Amniotic stem cell (primary cell): ENCODE measurements at places on chromosomes 13 and 19.

DNA sequence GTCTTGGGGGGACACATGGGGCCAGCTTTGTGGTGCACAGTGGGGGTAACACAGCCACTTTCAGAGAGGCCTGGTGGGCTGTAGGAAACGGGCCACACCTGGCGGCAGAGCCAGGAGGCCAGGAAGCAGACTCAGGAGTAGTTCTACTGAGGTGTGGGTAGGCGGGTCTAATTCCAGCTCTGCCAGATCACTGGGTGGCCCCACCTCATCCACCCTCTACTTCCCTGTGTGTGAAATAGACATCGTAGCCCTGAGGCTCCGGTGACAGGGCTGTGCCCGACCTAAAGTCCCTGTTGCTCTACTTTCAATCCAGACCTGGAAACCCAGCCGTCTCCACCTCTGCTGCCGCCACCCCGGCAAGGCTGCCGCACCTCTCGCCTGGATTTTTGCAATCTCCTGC lies 4.0 kb downstream of the NKPD1 start:
- DNase-seq = no peak

- DNase-seq = no peak
Measured at GRCh38 chr13:106276876-106277275, 258.6 kb downstream of the EFNB2 start.

GRCh38 chr13:61086087-61086486 lies 329.6 kb downstream of the PCDH20 start:
- DNase-seq = peak; percentile 7

DNA sequence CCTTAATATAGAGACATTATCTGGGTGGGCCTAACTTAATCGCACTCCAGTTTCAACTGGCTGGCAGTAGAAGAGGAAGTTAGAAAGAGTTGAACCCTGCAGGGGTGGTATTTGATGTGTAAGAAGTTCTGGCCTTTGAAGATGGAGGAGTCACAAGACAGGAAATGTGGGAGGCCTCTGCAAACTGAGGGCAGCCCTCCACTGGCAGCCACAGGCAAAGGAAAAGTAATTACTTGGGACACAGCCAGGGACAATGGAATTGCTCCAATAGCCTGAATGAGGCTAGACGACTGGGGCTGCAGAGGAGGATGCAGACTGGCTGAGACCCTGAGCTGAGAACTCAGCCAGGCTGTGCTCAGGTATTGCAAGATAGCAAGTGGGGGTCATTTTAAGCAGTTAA lies 703.3 kb upstream of the ARGLU1 start:
- no peak for DNase-seq

GRCh38 chr13:25232937-25233515 lies 54.3 kb downstream of the MTMR6 start:
- no peak for DNase-seq

DNA sequence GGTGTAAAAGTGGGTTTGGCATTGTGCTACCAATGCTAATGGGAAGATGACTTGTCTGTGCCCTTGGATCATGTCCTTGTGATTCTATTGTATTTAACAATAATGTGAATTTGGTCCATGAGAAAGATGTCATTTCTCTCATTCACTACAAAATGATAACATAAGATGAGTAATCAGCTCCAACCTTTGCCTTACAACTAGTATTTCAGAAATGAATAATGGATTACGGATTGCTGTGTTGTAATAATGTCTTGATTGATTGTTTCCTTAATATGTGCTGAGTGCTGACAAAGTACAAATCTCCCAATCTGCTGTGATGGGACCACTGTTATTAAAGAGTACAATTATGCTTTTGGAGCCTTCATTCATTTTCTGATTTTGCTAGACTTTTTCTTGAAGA lies 375.0 kb downstream of the PCDH9 start:
- DNase-seq = no peak

GRCh38 chr13:96730676-96731075 lies 263.6 kb downstream of the OXGR1 start:
- DNase-seq = no peak

GRCh38 chr13:96551546-96551945 lies 442.7 kb downstream of the OXGR1 start:
- DNase-seq = no peak

- peak; percentile 12 for DNase-seq
Measured at GRCh38 chr13:35964863-35965180, 166.4 kb downstream of the DCLK1 start.

DNA sequence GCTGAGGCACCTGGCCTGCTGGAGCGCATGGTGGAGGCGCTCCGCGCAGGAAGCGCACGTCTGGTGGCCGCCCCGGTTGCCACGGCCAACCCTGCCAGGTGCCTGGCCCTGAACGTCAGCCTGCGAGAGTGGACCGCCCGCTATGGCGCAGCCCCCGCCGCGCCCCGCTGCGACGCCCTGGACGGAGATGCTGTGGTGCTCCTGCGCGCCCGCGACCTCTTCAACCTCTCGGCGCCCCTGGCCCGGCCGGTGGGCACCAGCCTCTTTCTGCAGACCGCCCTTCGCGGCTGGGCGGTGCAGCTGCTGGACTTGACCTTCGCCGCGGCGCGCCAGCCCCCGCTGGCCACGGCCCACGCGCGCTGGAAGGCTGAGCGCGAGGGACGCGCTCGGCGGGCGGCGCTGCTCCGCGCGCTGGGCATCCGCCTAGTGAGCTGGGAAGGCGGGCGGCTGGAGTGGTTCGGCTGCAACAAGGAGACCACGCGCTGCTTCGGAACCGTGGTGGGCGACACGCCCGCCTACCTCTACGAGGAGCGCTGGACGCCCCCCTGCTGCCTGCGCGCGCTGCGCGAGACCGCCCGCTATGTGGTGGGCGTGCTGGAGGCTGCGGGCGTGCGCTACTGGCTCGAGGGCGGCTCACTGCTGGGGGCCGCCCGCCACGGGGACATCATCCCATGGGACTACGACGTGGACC lies 9.7 kb upstream of the STRN4 start:
- DNase-seq = no peak

DNA sequence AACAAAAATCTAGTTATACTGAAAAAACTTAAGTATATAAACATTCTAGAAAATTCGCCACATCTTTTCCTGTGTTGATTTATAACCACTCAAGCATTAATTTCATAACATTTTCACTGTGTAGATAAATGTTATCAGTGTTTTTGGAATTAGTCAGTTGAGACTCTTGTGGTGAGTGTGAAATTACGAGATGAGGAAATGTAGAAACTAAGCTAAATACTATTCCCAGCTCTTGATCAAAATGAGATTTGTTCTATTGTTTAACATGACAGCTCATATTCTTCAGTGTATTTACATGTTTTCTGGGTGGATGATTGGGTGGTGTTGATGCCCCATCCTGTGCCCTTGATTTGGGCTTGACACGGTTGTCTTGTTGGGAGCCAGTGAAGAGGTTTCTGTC lies 406.8 kb downstream of the DACH1 start:
- no peak for DNase-seq

- no peak for DNase-seq
Measured at GRCh38 chr19:34676697-34677385, at the start of gene SCGB2B2. SCGB2B2 (minus strand) TSS chr19:34677159; CDS start chr19:34594563, 82,596 bp downstream.

- DNase-seq = no peak
Measured at GRCh38 chr19:33904681-33905080, 108.0 kb downstream of the KCTD15 start.

GRCh38 chr13:39016787-39017186 lies 21.1 kb downstream of the PROSER1 start:
- DNase-seq = no peak

DNA sequence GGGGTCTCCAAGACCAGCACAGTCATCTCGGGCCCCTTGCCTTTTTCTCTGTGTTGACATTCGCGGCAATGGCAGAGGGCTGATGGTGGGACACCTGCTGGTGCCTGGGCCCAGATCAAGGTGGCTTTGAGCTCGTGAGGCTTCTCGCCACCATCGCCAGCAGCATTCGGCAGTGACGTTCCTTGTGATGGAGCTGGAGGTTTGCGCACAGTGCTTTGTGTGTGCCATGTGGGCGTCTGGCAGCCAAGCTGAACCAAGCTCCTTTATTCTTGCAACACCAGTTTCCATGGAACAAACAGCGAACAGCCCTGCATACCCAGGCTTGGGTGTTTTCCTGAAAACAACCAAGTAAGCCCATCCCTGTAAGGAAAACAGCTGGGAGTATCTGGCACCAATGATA lies 9.1 kb upstream of the TMEM255B start:
- no peak for DNase-seq

GRCh38 chr19:15869109-15869555 lies 28.7 kb downstream of the CYP4F2 start:
- no peak for DNase-seq

- no peak for DNase-seq
Measured at GRCh38 chr19:1591421-1592023, 1.1 kb downstream of the MBD3 start.

DNA sequence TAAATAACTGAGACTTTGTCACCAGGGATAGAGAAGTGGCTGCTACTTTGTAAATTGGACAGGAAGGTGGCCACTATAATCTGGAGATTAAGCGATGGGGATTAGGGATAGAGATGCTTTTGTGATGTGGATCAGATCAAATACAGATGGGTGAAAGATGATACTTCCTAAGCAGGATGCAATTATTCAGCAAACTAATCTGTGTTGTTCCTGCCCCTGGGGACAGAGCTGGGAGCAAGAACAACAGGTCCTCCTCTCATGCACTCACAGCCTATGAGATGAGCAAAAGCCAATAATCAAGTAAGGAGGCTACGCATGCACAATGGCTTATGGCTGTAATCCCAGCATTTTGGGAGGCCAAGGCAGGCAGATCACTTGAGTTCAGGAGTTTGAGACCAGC lies 4.6 kb downstream of the RGL3 start:
- no peak for DNase-seq

DNA sequence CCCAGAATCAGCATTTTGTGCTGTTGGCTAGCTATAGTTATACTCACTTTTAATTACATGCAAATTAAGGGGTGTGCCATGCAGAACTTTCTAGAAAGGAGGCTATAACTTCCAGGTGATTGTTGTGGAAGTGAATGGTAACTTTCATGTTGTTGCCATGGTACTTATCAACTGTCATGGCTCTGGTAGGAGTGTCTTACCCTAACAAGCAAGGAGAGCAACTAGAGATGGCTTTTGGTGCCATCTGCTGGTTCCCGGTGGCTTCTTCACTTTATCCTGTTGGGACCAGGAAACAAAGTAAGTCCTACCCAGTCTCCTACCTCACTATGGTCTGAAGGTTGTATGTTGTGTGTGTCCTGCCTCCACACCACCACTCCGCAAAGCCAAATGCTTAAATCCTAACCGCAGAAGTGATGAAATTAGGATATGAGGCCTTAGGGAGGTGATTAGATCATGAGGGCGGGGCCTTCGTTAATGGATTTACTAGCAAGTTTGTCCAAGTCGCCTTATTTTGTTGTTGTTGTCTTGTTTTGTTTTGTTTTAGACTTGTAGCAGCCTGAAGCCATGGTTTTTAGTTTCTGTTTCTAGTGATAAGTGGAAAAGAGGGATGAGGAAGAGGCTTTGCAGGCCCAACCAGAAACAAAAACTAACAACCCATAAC lies 22.6 kb downstream of the FBXL12 start:
- peak; percentile 40 for DNase-seq
